CD14-positive monocyte (primary cell): ENCODE measurements at places on chromosomes 12 and 14.

DNA sequence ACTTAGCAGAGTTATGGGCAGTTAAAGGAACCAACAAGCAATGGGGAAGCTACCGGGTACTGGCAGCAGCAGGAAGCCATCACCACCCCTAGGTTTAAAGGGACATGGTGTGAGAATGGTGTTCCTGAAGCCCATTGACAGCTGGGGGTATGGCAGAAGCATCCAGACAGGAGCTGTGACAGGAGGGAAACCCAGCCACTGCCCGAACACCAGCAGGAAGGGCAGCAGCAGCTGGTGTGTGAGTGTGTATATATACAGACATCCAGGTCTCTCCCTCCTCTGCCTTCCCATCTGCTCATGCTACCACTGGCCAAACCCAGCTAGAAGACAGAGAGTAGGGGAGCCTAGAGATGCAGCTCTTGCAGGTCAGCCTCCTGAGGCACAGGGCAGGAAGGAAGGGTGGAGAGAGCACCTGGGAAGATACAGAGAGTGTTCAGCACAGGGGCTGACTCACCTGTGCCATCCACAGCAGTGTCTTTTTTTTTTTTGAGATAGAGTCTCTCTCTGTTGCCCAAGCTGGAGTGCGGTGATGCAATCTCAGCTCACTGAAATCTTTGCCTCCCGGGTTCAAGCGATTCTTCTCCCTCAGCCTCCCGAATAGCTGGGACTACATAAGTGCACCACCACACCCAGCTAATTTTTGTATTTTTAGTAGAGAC is 9.2 kb upstream of the ADCK1 start:
- DNase-seq: no peak

DNA sequence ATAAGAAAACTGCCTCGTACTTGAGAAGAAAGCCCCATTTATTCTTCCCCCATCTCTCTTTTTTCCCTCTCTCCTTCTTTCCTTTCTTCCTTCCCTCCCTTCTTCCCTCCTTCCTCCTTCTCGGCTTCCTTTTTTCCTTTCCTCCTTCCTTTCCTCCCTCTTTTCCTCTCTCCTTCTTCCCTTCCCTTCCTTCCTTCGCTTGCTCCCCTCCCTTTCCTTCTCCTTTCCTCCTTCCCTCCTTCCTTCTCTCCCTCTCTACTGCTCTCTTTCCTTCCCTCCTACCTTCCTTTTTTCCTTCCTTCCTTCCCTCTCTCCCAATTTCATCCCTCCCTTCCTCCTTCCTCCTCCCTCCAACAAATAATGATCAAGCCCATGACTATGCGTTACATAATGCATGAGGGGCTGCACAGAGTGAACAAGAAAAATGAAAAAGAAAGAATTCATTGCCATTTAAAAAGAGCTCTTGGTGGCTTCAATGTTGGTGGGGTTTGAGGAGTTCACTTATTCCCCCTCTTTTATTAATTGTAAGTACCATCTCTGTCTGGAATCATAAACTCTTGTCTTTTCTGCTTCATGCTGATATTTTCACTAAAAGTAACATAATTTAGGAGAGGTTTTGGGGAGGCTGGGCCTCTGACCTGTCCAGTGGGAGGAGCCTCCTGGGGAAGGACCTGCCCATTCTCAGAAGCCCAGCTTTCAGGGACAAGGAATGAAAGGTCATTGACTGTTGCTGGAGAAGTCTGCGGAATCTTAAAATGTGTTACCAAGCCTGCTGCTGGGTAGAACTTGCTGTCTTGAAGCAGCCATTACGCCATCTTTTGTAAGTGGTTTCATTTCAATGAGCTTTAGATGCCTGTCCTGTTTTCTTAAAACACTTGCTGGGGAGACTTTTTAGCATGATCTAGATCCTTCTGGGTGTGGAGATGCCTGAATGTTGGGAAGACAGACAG is 144.3 kb downstream of the CHST11 start:
- DNase-seq: no peak

DNA sequence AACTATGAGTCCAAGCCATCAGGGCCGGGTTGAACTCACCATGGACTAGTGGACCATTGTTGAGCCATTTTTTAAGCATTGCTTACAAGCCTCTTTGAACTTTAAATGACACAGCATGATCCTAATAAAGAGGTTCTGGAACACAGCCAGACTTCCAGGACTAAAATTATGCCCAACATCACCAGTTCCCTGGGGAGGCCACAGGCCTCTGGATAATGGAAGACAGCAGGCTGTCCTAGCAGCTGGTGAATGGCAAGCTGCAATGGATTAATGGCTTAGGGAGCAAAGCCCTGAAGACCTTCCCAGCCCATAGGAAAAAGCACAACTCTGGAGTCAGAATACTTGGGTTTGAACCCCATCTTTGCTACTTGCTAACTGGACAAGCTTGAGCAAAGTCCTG is 71.3 kb downstream of the FLRT2 start:
- DNase-seq: no peak

- DNase-seq: no peak
These were observed 1.7 kb downstream of the PPM1H start for GRCh38 chr12:62933220-62933601.

GRCh38 chr12:53235742-53236442 is 3.9 kb upstream of the RARG start:
- no peak for DNase-seq

DNA sequence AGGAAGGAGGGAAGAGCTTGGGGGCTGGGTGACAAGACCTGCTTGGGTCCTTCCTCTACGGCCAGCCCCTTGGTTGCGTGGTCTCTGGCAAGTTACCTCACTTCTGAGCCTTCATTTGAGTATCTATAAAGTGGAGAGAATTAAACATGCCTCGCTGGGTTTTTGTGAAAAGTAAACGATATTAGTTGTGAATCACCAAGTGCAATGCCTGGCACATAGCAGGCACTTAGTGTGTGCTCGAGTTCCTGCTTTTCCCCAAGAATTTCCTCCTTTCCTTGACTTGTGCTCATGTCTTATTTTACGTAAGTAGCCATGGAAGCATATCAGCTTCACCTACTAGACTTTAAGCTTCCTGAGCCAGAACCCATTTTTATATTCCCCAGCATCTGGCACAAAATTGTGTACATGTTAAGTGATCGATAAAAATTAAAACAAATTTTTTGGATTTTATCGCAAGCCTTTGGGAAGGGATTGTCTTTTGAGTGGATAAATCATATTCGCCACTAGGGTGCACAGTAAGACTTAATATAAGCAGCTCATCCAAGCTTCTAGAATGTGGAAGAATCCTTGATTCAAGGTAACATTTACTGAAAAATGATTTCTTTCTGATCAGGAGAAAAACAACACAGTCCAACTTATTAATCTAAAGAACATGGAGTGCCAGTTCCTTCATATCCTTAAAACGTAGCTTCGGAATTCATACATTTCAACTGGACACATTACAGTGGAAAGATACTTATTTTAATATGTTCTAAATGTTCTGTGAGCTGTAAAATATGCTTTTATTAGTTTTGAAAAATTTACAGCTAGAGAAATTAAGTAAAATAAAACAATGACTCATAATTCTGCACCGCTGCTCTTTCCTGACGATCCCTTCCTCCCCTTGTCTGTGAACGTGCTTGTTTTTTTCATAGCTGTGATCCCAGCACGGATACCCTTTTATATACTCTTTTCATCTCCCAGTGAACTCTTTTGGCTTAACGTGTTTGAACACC is 62.0 kb downstream of the SLC25A47 start:
- no peak for DNase-seq

- no peak for DNase-seq
These were observed 2.7 kb upstream of the MYF5 start for GRCh38 chr12:80714055-80714454.
